Activated CD8-positive, alpha-beta T cell treated with anti-CD3 and anti-CD28 coated beads for 36 hours (primary cell): ENCODE measurements at places on chromosomes 3 and 15.

- no peak overlapping the region for H3K4me3 ChIP-seq
- H3K27ac ChIP-seq: no peak overlapping the region
- no peaks in the 10 kb centered on the region for H3K4me1 ChIP-seq
- no peaks in the 10 kb centered on the region for H3K36me3 ChIP-seq
- H3K27me3 ChIP-seq: peaks cover 7% of the 10 kb centered on the region
These were observed 329.8 kb downstream of the THSD4 start for GRCh38 chr15:71444866-71445590.

GRCh38 chr15:47409600-47409999 is 307.7 kb upstream of the SEMA6D start:
- no peaks in the 10 kb centered on the region for H3K36me3 ChIP-seq
- H3K4me3 ChIP-seq: no peak overlapping the region
- no peak overlapping the region for H3K27ac ChIP-seq
- no peaks in the 10 kb centered on the region for H3K4me1 ChIP-seq

GRCh38 chr3:47747558-47747957 is 34.1 kb downstream of the SMARCC1 start:
- no peak overlapping the region for H3K27ac ChIP-seq
- H3K27me3 ChIP-seq: no peaks in the 10 kb centered on the region
- no peak for DNase-seq

DNA sequence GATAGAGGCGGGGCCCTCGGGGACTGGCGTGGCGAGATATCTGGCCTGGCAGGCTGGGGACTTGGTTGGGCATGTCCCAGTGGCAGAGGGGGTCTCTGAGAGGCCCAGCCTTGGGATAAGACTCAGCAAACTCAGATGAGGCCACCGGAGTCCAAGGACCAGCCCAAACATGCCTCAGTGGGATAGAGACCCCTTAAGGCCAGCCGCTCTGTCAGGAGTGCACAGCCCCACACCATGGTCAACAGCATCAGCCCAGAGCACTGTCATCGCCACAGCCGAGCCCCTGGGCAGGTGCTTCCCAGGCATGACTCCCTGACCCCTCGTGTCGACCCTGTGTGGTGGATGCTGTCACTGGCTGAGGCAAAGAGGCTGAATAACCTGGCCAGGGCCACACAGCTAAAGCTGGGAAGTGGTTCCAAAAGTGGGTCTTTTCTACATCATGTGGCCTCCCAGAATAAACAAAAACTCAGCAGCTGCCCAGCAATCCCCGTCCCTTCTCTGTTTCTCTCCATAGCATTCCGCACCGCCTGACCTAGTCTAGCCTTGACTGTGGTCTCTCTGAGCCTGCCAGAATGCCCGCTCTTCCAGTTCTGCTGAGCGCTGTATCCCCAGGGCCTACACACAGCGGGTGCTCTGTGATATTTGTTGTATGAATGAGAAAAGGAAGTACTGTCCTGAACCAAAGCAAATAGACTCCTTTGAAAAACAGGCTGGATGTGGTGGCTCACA is 15.1 kb downstream of the CTSH start:
- H3K36me3 ChIP-seq: peaks cover 2% of the 10 kb centered on the region
- peaks cover 1% of the 10 kb centered on the region for H3K27me3 ChIP-seq
- H3K4me1 ChIP-seq: no peaks in the 10 kb centered on the region
- no peak overlapping the region for H3K27ac ChIP-seq
- DNase-seq: no peak
